ENCODE measurements at places on chromosomes 16 and 17. TPM values are rescaled to one million over a fixed set of nuclear protein-coding genes. Genes with fewer than 3 reads are reported as not detected.

Gene FBXW10
- not detected for total RNA-seq

Gene CD300LB
- total RNA-seq, result not detected

Gene KRT33B
- total RNA-seq, result not detected

DNA sequence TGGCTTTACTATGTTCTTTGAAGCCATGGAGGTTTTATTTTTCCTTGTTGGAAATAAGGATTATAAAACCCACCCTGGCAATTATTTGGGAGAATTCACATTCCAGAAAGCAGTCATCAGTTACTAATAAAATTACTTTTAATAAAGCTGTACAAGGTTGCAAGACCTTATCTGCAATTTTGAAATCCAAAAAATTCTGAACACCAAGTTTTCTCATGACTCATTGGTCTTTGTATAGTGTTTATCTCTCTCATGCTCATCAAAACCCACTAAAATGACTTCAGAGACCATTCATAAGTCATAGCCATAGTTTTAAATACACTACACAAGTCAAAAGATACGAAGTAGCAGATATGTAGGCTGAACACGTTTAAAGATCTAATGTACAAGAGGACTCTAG is 6.0 kb upstream of the KRT38 start:
- DNase-seq, result peak; percentile 7

DNA sequence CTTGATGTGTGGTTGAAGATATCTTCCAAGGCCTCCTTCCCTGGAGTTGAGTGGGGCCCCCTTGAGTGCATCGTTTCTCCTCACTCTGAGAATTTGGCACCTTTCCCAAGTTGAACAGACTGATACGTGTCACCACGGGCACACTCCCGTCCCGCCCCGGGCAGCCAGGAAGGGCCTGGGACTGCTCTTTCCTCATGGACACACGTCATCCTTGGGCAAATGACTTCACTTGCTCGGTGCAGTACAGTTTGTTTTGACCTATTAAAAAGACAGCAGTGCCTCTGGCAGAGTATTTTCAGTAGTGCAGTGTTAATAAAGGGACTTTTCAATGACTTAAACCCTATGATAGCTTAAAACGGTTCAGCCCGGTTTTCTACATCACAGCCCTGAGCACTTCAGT is 59.9 kb downstream of the SEC14L1 start:
- no peak for DNase-seq

GRCh38 chr17:50911890-50912289 is 45.7 kb upstream of the TOB1 start:
- no peak for DNase-seq

DNA sequence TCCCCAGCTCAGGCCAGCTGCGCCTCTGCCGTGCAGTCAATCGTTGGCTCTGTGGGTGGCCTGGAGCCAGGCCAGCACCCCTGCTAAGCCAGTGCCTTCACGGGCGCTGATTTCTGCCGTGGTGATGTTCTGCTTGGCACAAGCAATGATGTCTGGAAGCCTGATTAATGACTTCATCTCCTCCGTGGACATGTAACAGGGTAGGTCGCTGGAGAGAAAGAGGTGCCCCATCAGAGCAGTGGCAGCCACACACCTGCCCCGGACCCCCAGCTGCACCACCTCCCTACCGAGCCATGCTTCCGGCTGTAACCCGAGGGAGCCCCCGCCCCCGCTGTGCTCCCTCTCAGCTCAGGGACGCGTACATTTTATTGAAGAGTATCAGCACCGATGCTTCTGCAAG is 1.9 kb downstream of the ARL16 start:
- DNase-seq, result no peak

GRCh38 chr17:60388742-60389141 is 3.2 kb downstream of the USP32 start:
- DNase-seq, result no peak

- no peak for DNase-seq
Measured at GRCh38 chr17:57402681-57403180, 146.4 kb downstream of the MSI2 start.

DNA sequence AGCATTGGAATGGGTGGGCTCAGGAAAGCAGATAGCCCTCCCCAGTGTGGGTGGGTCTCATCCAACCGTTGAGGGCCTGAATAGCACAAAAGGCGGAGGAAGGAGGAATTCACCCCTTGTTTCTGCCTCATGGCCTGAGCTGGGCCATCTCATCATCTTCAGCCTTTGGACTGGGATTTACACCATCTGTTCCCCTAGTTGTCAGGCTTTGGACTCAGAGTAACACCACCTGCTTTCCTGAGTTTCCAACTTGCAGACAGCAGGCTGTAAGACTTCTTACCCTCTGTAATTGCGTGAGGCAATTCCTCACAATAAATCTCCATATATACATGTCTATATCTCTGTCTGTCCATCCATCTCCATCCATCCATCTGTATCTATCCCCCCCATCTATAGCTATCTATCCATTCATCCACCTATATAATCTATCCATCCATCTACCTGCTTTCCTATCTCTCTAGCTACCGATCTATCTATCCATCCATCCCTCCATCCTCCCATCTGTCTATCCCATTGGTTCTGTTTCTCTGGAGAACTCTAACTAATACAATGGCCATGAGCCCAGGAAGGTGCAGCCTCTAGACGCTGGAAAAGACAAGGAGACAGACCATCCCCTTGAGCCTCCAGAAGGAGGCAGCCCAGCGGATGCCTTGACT is 21.3 kb downstream of the DNAH17 start:
- DNase-seq, result no peak
